ENCODE measurements at places on chromosomes 11 and 22.

- no peak for DNase-seq
Observed at GRCh38 chr11:120819437-120820365, 204.2 kb upstream of the TBCEL start.

DNA sequence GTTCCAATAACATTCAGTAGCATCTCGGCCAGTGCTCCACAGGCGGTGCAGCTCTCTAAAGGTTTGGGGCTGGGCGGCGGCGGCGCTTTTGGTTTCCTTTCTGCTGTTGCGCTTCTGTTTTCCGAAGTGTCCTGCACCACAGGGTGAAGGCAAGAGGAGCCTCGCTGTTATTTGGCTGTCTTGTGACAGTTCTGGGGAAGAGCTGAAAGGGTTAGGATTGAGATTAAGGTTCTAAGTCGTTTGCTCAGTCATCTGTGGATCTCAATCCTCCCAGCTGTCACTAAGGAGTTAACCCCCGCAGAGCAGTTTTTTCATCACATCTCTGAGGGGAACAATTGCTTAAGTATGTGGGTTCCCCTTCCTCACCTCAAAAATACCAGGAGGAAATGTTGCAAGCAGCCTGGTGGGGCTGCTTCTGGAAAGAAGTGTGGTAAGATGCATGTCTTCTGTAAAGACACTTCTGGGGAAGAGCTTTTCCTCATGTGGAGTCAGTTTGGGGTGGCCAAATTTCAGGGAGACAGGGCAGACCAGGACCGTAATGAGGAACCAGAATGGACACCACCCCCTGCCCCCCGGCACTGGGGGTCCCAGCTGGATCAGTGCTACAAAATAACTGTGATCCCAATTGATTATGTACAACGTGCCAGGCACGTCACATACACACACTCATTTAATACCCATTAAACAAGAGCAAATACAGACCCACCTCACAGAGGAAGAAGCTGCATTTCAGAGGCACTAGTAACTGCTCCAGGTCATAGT is 14.2 kb downstream of the TMEM121B start:
- DNase-seq = no peak

DNA sequence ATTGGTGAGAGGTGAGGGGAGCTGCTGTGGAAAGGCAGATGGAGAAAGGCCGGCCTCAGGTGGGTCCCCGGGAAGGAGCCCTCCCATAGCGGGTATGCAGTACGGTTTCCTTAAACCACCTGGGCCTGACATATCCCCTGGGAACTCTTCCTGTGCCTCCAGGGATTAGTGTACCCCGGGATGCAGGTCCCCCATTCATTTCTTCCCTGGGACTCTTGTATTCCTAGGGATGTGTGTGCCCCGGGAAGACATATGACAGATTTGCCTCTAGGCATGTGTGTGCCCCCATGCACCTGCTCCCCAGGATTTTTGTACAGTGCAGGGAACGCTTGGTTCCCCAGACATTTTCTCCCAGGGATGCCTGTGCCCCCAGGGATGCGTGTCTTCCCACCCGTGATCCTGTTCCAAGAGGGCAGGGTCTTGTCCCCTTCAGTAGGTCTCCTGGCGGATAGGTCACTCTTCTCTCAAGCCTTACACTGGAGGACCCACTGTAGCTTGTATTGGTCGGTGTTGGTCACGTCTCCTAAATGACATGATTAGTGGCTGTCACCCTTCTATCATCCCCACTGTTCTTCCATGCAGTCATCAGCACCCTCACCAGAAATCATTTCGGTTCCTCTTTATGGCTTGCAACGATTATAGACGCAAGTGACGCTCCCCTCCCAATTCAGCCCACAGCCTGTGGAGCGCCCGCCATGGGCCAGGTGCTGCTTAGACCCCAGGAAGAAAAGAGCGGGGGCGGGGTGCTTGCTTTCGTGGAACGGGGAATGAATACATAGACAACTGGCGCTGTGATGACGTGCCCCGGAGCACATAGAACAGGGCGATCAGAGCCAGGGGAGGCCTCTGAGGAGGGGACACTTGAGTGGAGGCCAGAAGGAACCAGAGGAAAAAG is 1.3 kb downstream of the PARVB start:
- DNase-seq = no peak

- no peak for DNase-seq
Observed at GRCh38 chr22:17272511-17272991, 53.3 kb upstream of the ADA2 start.

GRCh38 chr22:30860176-30861105 is 108.1 kb downstream of the MORC2 start:
- DNase-seq = no peak
